ENCODE measurements at places on chromosomes 16 and 17. TPM values are rescaled to one million over a fixed set of nuclear protein-coding genes. Genes with fewer than 3 reads are reported as not detected.

ANKRD13B gene
- polyA plus RNA-seq: 6.2 TPM

GRCh38 chr17:47301161-47301560 lies 22.6 kb upstream of the EFCAB13 start:
- DNase-seq: no peak

- no peak for DNase-seq
Measured at GRCh38 chr17:49191409-49191916, 18.9 kb downstream of the GNGT2 start.

CRAMP1 gene
- polyA plus RNA-seq: 3.2 TPM

CMTM2 gene
- not detected for polyA plus RNA-seq

All from heart right ventricle (tissue), 16 donors.